ENCODE measurements at places on chromosomes 4 and X.

DNA sequence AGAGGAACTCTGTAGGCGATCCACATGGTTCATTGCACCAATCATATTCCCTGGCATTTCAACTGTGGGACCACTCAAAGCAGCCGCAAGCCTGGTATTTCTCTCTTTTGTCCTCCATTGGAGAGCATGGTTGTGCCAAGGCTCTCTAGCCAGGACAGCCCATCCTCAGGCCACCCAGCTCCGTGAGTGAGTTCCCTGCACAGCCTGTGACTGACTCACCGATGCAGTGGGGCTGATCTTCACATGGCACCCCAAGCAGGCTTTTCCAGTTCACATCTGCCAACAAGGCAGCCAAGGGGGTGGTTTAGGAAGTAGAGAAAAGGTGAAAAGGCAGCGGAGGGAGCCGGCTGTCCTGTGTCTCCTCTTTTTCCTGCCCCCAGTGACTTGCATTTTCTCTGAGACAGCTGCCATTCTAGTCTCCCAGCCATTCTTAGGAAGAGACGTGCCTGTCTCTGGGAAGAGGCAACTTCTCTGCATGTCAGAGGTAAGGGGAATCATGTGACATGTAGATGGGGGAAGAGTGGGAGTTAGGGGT lies 69.2 kb downstream of the MID1IP1 start:
- DNase-seq, result no peak

DNA sequence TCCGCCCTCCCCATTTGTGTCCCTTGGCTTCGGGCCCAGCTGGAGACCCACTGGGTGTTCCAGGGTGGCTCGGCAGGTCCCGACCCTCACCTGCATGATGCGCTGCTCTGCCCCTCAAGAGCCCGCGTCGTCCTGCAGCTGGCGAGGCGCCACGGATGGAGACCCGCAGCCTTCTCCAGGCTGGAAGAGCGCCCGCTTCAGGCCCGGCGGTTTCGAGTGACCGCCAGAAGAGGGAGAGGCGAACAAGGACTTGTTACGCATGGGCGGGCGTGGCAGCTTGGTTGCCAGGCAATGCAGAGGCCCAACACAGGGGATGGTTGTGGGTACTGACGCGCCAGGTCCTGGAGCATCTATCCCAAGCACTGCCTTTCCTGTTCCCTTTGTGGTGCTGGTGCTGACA lies at the start of gene PDCL2:
PDCL2 (minus strand) TSS at position 232 of the 400 bp plus-strand sequence; CDS start at position 96, 136 bp downstream.
- DNase-seq, result no peak

DNA sequence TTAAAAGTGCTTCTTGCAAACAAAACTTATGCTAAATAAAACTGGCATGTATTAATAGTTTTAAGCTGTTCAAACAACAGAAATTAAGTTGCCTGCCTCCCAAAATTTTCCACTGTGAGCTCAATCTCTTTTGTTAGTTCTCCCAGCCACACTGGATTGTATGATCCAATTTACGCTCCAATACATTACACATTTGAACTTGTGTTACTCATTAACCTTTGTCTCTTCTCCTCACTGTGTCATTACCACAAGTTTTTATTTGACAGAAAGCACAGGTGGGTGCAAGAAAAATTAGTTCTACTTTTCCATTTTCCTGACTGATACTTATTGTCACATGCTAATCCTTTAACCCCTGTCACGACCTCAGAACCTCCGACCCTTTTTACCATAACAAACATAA lies 55.5 kb downstream of the SHISA3 start:
- DNase-seq, result no peak

GRCh38 chr4:149972407-149972806 lies 105.8 kb upstream of the DCLK2 start:
- no peak for DNase-seq

- no peak for DNase-seq
These were observed 2.6 kb upstream of the STK32B start for GRCh38 chr4:5048721-5049120.

Measured in amniotic epithelial cell (primary cell).